ENCODE measurements at places on chromosomes 4 and X. TPM values are rescaled to one million over a fixed set of nuclear protein-coding genes. Genes with fewer than 3 reads are reported as not detected.

GRCh38 chrX:71577682-71578081 is 555 bp upstream of the GCNA start:
- DNase-seq = no peak

GRCh38 chr4:53899586-53900270 is 164.7 kb downstream of the CHIC2 start:
- no peak for DNase-seq

DNA sequence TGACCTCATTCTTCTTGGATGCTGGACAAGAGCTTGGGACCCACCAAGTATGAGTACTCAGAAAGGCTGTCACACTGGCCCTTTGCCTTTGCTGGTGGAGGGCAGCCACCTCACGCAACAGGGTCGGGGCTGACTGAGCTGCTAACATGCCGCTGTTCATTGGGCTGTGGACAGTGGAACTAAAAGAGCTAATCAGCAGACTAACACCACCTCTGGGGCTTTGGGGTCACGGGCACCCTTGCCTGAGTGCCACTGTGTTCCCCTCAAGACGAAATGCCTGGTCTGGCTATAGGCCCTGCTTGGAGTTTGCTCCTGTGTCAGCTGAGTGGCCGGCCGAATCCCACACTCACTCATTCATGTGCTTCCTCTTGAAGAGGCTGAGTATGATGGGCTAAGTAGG is 559.6 kb downstream of the SPRY1 start:
- no peak for DNase-seq

TAF1 gene
- 46.9 TPM for total RNA-seq

Data from frontal cortex (tissue), 4 donors.